ENCODE measurements at places on chromosomes 1 and 21. TPM values are rescaled to one million over a fixed set of nuclear protein-coding genes. Genes with fewer than 3 reads are reported as not detected.

Gene LMX1A
- 0.84 TPM for total RNA-seq

GRCh38 chr1:204961765-204962419, 81.1 kb upstream of the CNTN2 start:
- no peak for DNase-seq
- no peaks in the 10 kb centered on the region for H3K4me1 ChIP-seq
- peaks cover 4% of the 10 kb centered on the region for H3K36me3 ChIP-seq
- H3K4me3 ChIP-seq: no peak overlapping the region
- H3K27me3 ChIP-seq: no peaks in the 10 kb centered on the region

DNA sequence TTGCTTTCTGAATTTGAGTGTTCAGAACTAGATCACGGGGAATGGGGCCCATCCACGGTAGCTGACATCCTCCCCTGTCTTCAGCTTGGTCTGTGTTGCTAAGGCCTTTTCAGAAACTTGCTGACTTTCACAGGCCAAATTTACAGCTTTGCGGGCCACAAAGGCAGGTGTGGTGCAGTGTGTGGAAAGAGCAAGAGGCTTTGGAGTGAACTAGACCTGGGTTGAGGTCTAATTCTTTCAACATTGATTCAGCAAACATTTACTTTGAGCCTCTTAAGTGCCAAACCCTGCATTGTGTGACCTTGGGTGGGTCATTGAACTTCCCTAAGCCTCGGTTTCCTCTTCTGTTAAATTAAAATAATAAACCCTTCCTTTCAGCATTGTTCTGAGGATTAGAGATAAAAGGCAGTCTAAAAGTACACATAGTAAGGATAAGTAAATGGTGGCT, 24.3 kb downstream of the STPG1 start:
- no peak overlapping the region for H3K27ac ChIP-seq
- no peak overlapping the region for H3K4me3 ChIP-seq
- H3K27me3 ChIP-seq: no peaks in the 10 kb centered on the region
- no peaks in the 10 kb centered on the region for H3K36me3 ChIP-seq
- H3K4me1 ChIP-seq: no peaks in the 10 kb centered on the region

GRCh38 chr1:88890791-88891317, 513 bp downstream of the GTF2B start:
- peak; percentile 14 for DNase-seq
- peak overlapping the region; percentile 92 for H3K27ac ChIP-seq
- peaks cover 16% of the 10 kb centered on the region for H3K36me3 ChIP-seq
- peak overlapping the region; percentile 99 for H3K4me3 ChIP-seq
- H3K4me1 ChIP-seq: peaks cover 18% of the 10 kb centered on the region

Gene KCNK2
- 9.4 TPM for total RNA-seq

All from tibial nerve (tissue), 4 donors.